SK-MEL-5 (cell line): ENCODE measurements at places on chromosomes 4 and X. TPM values are rescaled to one million over a fixed set of nuclear protein-coding genes. Genes with fewer than 3 reads are reported as not detected.

Gene ERCC6L
- total RNA-seq, result 5.5 and 5.8 TPM in 2 replicates

Gene PDE6B
- total RNA-seq, result not detected in 2 replicates

Gene NKX6-1
- 0.11 and 0.61 TPM in 2 replicates for total RNA-seq

Gene SORBS2
- 45.8 and 49.8 TPM in 2 replicates for total RNA-seq

Gene FGB
- not detected in 2 replicates for total RNA-seq

Gene SHOX
- total RNA-seq, result not detected in 2 replicates

Gene MND1
- total RNA-seq, result 12.3 and 13.7 TPM in 2 replicates

Gene TMSB15C
- 0.24 and 0.98 TPM in 2 replicates for total RNA-seq

Gene H2BW2
- total RNA-seq, result not detected in 2 replicates

Gene PDLIM3
- 73.2 and 79.0 TPM in 2 replicates for total RNA-seq

Gene IL2
- total RNA-seq, result not detected in 2 replicates

Gene ZDHHC15
- 0.16 TPM in 1 of 2 replicates, not detected in the other for total RNA-seq

Gene FGF5
- not detected in 2 replicates for total RNA-seq
